ENCODE measurements at places on chromosomes 2 and 18.

DNA sequence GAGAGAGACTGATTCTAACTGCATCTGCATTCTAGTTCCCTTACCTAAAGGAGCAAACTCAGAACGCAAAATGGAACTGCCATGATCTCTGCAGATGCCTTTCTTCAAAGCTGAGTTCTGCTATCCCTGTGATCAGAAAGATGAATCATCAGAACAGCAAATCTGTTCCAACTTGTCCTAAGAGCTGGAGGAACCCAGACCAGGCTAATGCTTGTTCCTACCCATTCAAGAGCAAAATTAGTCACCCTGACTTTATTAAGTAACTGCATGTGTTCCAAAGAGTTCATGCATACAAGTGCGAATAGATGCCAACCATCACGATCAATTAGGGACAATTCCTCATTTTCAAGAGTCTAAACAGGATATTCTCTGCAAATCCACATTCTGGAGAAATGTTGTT lies 46.5 kb downstream of the MBP start:
- DNase-seq, result no peak

DNA sequence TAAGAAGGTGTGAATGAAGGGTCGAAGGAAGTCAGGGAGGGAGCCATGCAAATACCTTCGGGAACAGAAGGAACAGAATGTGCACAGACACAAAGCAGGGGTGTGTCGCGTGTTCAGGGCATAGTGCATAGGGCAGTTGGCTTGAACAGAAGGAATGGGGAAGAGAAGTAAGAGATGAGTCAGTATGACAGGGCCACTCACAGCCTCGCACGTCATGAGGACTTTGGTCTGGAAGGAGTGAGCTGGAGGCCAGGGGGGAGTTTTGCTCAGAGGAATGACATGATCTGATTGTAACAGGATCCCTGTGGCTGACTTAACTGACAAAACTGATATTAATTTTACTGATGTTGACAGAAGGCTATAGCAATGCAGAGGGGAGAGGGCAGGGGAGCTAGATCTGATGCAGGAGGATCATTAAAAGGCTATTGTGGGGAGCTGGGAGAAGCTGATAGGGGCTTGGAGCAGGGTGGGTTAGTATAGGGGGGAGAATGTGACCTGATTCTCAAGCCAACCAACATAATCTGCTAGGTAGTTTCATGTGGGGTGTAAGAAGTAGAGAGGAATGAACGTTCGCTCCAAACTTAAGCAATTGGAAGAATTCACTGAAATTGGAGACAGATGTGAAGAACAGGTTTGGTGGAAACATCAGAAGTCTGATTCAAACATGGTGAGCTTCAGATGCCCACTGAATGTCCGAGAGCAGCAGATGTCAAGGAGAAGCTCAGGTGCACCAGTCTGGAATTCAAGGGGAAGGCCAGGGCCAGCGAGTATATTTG lies 60.4 kb upstream of the COPS8 start:
- DNase-seq, result no peak

- DNase-seq, result no peak
Measured at GRCh38 chr18:74012954-74013630, 134.5 kb downstream of the FBXO15 start.

GRCh38 chr2:198479065-198479464 lies 674.7 kb downstream of the PLCL1 start:
- DNase-seq, result no peak

DNA sequence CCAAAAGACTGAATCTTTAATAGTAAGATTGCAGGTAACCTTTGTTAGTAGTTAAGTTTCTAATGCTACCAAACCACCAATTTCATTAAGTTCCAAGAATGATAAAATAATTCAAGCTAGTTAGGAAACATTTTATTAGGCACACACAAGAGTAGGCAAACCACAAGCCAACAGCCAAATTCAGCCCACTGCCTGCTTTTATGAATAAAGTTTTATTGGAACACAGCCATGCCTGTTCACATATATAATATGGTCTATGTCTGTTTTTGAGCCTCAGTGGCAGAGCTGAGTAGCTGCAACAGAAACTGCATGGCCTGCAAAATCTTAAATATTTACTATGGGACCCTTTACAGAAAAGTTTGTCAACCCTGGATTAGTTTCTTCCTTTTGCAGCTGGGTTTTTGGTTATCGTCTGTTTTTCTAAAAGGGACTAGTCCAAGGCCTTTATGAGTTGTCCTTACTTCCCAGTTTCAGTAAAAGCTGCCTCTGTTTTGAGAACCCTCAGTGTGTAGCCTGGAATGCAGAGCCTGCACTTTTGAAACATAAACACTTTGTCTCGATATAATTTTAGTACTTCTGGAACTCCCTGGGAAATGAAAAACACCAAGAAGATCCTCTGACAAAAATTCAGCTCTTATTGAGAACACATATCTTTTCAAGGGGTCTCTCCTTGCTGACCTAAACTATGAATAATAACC lies 39.1 kb downstream of the FRZB start:
- DNase-seq, result no peak

GRCh38 chr2:64838817-64839216 lies 150.4 kb upstream of the SLC1A4 start:
- no peak for DNase-seq

DNA sequence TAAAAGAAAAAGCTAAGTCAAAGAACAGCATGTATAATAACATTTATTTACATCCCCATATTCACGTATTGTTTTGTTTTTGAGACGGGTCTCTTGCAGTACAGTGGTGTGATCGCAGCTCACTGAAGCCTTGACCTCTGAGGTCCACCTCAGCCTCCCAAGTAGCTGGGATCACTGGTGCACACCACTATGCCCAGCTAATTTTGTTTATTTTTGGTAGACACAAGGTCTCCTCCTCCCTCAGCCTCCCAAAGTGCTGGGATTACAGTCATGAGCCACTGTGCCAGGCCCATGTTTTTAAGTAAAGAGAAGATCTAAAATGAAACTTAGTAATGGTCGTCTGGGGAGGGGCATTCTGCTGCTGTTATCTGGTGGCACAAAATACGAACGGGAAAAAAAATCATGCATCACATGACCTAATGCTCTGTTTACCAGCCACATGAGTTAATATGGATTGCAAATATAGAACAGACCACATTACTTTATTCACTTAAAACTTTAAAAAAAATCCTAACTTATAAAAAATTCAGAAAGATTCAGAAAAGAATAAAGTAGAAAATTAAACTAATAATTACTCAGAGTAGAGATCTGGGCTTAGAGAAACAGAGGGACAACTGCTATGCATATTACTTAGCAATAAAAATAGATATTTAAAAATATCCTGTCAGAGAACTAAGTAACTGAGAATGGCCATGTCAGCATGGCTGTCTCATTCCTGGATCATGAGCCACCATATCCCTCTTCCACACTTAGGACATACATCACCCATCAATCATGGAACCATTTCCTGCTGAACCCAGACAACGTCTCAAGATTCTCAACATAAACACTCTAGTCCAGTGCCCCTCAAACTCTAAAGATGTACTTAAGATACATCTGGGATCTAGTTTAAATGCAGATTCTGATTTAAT lies 7.3 kb downstream of the MMADHC start:
- DNase-seq, result no peak

- DNase-seq, result peak; percentile 19
Measured at GRCh38 chr2:121080013-121080772, 204.8 kb downstream of the TFCP2L1 start.

- DNase-seq, result no peak
Measured at GRCh38 chr2:186841940-186842339, 7.0 kb downstream of the ZSWIM2 start.
